Neural progenitor cell (in vitro differentiated cells): ENCODE measurements at places on chromosomes 16 and 17. TPM values are rescaled to one million over a fixed set of nuclear protein-coding genes. Genes with fewer than 3 reads are reported as not detected.
A peak's percentile ranks its signal among the peaks of the same experiment; 100 is the strongest.

- no peak overlapping the region for H3K4me3 ChIP-seq
- H3K4me1 ChIP-seq = no peaks in the 10 kb centered on the region
- no peak overlapping the region for H3K27ac ChIP-seq
- no peaks in the 10 kb centered on the region for H3K36me3 ChIP-seq
- DNase-seq = no peak
Observed at GRCh38 chr17:17359271-17359670, 56.1 kb downstream of the NT5M start.

The SYNGR3 gene
- total RNA-seq = 4.4 and 8.7 TPM in 2 replicates

- DNase-seq = no peak
- H3K27me3 ChIP-seq = no peaks in the 10 kb centered on the region
- H3K4me3 ChIP-seq = no peak overlapping the region
- peaks cover 7% of the 10 kb centered on the region for H3K4me1 ChIP-seq
Observed at GRCh38 chr17:31692027-31692426, 167.0 kb downstream of the COPRS start.

The OR3A3 gene
- total RNA-seq = not detected in 2 replicates

The FXR2 gene
- total RNA-seq = 42.7 and 65.5 TPM in 2 replicates

DNA sequence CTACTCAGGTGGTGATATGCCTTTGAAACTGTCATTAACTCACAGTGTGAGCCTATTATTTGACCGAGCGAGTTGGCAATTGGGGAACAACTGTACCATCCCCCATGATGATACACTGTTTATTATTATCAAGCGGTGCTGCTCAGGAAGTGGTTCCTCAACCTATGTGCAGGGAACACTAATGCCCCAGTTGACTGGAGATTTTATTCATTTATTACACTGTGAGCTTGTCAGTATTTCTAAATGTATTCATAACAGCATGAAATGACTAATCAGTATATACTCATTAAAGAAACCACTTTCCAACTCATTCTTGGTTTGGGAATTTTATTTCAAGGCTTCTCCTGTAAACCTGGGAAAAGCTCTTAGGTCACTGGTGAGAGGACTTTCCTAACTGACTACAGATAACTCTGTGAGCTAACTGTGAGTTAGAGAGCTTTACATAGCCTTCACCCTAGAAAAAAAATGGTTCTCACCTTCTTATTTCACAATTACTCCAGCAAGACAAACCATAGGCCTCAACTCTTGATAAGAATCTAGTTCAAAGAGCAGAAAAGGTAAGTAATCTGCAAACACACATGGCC, 42.4 kb downstream of the NXPH3 start:
- H3K27me3 ChIP-seq = no peaks in the 10 kb centered on the region
- no peak overlapping the region for H3K4me3 ChIP-seq
- no peak for DNase-seq

- peak; percentile 58 for DNase-seq
- H3K27ac ChIP-seq = no peak within 1 kb of the TSS
- H3K27me3 ChIP-seq = peaks cover 34% of the 10 kb centered on the region
- no peaks in the 10 kb centered on the region for H3K36me3 ChIP-seq
- peaks cover 17% of the 10 kb centered on the region for H3K4me1 ChIP-seq
- peak within 1 kb of the TSS; percentile 93 for H3K4me3 ChIP-seq
Observed at GRCh38 chr16:90018652-90019542, at the start of gene DBNDD1. DBNDD1 (minus strand) TSS chr16:90019456; CDS start chr16:90019341, 115 bp downstream.

The NPIPA8 gene
- not detected in 2 replicates for total RNA-seq

DNA sequence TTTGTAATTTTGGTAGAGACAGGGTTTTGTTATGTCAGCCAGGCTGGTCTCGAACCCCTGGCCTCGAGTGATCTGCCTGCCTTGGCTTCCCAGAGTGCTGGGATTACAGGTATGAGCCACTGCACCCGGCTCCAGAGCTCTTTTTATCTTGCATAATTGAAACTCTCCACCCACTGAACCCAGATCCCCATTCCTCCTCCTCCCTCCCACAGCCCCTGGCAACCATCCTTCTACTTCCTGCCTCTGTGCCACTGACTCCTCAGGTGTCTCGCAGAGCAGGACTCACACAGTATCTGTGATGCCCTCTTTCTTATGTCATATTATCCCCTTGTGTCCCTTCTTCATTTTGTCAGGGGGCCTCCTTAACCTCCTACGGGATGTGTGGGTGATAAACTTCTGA, 340.7 kb downstream of the SLC39A11 start:
- H3K4me1 ChIP-seq = no peaks in the 10 kb centered on the region
- H3K4me3 ChIP-seq = no peak overlapping the region
- DNase-seq = no peak
- H3K27ac ChIP-seq = no peak overlapping the region
- no peaks in the 10 kb centered on the region for H3K36me3 ChIP-seq
- no peaks in the 10 kb centered on the region for H3K27me3 ChIP-seq

DNA sequence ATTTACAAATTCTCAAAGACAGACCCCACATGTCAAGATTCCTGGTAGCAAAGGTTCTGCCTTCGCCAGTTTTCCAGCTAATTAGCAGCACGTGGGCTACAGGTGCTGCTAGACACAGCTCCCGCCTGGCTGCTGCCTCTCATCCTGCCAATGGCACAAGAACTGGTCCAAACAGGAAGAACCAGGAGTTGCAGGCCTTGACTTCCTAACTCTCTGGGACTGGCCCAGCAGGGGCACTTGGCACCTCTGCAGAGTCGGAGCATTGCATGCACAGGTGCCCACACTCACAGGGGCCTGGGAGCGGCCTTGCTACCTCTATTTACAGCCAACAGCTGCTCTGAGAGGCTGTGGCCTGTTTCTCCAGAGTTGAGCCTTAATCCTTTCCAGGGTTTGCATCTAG, 39.6 kb downstream of the TK2 start:
- H3K4me1 ChIP-seq = peaks cover 24% of the 10 kb centered on the region
- no peak for DNase-seq
- no peaks in the 10 kb centered on the region for H3K36me3 ChIP-seq
- peak overlapping the region; percentile 50 for H3K27ac ChIP-seq
- H3K27me3 ChIP-seq = no peaks in the 10 kb centered on the region
- no peak overlapping the region for H3K4me3 ChIP-seq

The TBC1D3K gene
- not detected in 2 replicates for total RNA-seq

GRCh38 chr16:15768201-15768600, 88.6 kb downstream of the MYH11 start:
- no peak overlapping the region for H3K27ac ChIP-seq
- DNase-seq = no peak
- no peak overlapping the region for H3K4me3 ChIP-seq
- no peaks in the 10 kb centered on the region for H3K36me3 ChIP-seq
- H3K27me3 ChIP-seq = no peaks in the 10 kb centered on the region

The VWA3A gene
- 0.56 and 1.0 TPM in 2 replicates for total RNA-seq

The RAPGEFL1 gene
- total RNA-seq = 6.8 and 8.3 TPM in 2 replicates

DNA sequence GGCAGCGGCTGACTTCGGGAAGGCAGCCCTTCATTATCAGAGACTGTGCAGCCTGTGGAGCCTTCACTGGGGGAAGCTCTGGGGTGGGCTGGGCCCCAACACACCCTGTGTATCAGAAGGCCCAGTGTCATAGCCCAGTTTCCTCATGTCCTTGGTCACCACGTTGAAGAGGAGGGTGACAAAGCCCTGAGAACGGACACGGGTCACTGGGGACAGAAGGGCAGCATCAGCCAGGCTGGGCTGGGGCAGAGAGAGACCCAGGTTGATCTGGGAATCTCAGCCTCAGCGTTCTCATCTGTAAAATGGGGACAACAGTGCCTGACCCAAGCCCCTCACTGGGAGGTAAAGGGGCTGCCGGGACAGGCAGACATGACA, 19.3 kb downstream of the B9D1 start:
- H3K4me1 ChIP-seq = peaks cover 6% of the 10 kb centered on the region
- H3K27ac ChIP-seq = no peak overlapping the region
- H3K4me3 ChIP-seq = no peak overlapping the region
- H3K36me3 ChIP-seq = no peaks in the 10 kb centered on the region
- H3K27me3 ChIP-seq = no peaks in the 10 kb centered on the region

The STAT5B gene
- 90.7 and 96.4 TPM in 2 replicates for total RNA-seq

The GRB2 gene
- total RNA-seq = 71.0 and 72.5 TPM in 2 replicates
